Pulmonary artery endothelial cell (primary cell): ENCODE measurements at places on chromosomes 12 and 14. TPM values are rescaled to one million over a fixed set of nuclear protein-coding genes. Genes with fewer than 3 reads are reported as not detected.

The PRB3 gene
- total RNA-seq, result not detected in 2 replicates

The ACVRL1 gene
- total RNA-seq, result 439 and 664 TPM in 2 replicates

The SIX4 gene
- total RNA-seq, result 3.2 and 5.0 TPM in 2 replicates

The RAD51AP1 gene
- 13.3 and 22.8 TPM in 2 replicates for total RNA-seq

GRCh38 chr12:76290963-76291859 lies 57.0 kb downstream of the BBS10 start:
- no peak for DNase-seq

- no peak for DNase-seq
Measured at GRCh38 chr14:23430723-23431085, 4.8 kb downstream of the MYH7 start.

DNA sequence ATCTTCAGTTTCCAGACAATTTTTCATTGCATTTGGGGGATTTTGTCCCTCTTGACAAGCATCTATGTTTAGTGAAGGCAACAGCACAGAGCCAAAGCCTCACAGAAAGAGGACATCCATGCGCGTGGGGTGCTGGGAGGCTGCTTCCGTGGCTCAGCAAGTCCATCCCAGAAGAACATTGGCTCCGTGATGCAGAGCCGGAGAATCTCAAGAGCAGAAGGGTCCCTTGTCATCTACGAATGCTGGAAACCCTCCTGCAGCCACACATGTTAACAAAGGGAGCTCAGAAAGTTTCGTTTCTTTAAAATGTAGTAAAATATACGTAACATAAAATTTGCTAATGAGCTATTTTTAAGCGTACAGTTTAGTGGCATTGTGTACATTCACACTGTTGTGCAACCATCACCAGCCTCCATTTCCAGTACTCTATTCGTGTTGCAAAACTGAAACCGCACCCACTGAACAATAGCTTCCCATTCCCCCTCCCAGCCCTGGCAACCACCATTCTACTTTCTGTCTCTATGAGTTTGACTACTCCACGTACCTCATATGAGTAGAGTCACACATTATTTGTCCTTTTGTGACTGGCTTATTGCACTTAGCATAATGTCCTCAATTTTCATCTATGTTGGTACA lies 185.9 kb downstream of the TTC7B start:
- no peak for DNase-seq

- no peak for DNase-seq
Measured at GRCh38 chr12:2092890-2093289, 40.1 kb downstream of the CACNA1C start.

- no peak for DNase-seq
Measured at GRCh38 chr14:45204241-45204640, 48.8 kb downstream of the MIS18BP1 start.

DNA sequence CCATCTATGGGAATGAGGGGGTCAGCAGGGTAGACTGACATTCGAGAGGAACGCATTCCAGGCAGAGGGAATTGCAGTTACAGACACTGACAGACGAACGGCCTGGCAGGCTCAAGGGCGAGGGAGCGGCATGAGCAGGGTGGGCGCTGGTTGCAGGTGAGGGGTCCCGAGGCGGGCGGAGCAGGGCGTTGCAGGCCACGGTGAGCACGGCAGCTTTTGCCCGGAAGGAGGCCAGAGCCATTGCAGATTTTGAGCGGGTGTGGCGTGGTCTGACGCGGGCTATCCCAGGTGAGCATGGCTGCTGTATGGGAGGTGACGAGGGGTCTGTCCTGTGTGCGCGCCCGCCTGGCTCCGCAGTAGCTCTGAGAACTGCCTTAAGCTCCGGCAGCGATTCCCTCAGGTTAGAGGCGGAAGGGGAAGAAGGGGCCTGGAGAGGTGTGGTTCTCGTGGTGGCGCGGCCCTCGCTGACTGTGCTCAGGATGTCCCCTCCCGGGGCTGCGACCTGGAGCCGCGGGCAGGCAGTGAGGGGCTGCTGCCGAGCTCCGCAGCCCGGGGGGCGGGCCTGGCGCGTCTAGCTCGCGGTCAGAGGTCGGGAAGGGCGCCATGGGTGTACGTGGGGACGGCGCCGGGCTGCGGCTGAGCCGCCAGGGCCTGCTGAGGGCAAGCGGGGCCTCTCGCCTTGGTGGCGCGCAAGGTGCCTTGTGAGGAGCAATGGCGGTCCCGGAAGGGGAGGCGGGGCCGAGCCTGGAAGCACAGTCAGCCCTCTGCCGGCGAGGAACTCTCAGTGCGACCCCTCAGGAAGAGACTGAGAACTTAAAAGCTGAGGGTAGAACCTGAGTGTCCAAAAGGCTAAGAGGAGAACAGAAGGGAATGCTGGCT lies 177.1 kb downstream of the CACNA1C start:
- no peak for DNase-seq
